ENCODE measurements at places on chromosomes 1 and 21. TPM values are rescaled to one million over a fixed set of nuclear protein-coding genes. Genes with fewer than 3 reads are reported as not detected.

MSH4 gene
- total RNA-seq = 0.68 TPM

TMCC2 gene
- total RNA-seq = 3.4 TPM

EVA1C gene
- 3.0 TPM for total RNA-seq

DNA sequence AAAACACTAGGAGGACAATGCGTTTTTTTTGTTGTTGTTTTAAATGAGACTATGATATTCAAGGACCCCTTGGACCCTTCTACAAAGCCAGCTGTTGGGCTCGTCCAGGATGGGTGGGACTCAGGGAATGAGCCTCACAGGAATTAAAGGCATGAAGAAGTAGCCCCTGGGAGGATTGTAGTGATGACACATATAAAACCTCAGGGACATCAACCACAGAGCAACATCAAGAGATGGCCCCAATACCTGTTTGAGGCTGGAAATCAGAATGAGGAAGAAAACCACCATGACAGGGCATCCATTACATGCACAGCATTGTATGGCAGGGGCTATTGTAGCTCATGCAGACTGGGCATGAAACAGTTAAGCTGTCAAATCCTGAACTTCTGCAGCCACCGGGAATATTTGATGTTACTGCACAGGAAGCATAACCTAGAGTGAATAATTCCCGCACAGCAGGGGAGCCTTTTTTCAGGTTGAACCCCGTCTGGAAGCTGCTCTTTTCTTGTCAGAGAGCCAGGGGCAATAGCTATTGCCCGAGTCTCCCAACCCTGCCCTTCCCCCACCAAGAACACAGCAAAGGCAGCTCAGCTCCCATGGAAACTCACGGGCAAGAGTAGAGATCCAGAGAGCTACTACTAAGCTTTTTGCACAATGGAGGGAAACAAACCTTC lies 140.2 kb upstream of the FGGY start:
- no peak for DNase-seq
- H3K27me3 ChIP-seq = no peaks in the 10 kb centered on the region
- H3K27ac ChIP-seq = peak overlapping the region; percentile 37
- peak overlapping the region; percentile 10 for H3K4me3 ChIP-seq

GRCh38 chr1:172556461-172556860 lies 23.5 kb downstream of the SUCO start:
- no peaks in the 10 kb centered on the region for H3K27me3 ChIP-seq
- H3K4me3 ChIP-seq = no peak overlapping the region
- peaks cover 34% of the 10 kb centered on the region for H3K36me3 ChIP-seq

DNA sequence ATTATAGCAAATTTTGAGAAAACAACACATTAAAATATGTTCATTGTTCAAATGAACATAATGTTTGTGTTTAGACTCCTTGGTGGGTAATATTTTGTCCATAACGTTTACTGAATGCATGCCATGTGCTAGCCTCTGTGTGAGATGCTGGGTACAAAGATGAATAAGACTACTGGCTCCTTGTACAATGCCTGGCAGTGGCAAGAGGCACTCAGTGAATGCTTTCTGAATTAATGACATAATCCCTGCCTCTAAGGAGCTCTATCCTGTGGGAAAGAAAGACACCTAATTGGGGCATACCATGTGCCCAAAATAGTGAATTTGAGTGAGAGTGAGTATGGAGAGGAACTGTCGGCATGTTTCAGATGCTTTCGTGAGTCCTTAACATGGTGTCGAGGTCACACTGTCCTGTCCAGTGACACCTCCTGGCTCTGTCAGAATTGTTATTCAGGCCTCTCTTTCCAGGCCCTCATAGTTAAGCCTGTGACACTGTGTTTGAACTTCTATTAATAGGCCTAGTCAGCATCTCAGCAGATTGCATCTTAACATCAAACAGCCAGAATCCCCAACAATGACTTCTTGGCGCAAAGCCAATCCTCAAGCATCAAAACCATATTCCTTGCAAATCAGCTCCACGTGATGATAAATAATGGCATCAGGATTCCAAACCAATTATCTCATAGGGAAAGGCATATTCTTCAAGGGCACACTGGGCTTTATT lies 32.8 kb upstream of the S1PR1 start:
- no peak overlapping the region for H3K27ac ChIP-seq
- no peak overlapping the region for H3K4me3 ChIP-seq
- H3K36me3 ChIP-seq = no peaks in the 10 kb centered on the region

- H3K4me1 ChIP-seq = no peaks in the 10 kb centered on the region
- no peak overlapping the region for H3K4me3 ChIP-seq
- DNase-seq = no peak
- H3K27ac ChIP-seq = no peak overlapping the region
Observed at GRCh38 chr1:197367627-197368026, 99.6 kb downstream of the CRB1 start.

DNA sequence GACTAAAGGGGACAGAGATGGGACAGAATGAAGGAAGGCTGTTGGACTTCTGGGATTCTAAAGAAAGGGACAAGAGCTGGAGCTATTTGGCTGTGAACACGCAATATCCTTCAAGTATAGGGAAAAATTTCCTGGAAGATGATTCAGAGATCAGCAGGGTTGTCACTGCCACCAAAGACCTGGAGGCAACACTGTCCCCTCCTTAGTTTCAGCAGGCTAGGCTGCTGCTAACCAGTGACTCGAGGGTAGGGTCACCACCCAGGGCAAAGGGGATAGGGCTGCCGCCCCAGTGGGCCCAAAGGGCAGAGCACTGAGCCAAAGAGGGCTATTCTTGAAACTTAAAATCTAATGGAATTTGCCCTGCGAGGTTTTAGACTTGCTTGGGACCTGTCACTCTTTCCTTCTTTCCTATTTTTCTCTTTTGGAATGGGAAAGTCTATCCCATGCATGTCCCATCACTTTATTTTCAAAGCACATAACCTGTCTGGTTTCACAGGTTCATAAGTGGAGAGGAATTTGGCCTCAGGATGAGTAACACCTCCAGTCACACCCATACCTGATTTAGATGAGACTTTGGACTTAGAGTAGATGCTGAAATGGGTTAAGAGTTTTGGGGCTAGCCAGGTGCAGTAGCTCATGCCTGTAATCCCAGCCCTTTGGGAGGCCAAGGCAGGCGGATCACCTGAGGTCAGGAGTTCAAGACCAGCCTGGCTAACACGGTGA lies 11.9 kb downstream of the IFNLR1 start:
- H3K36me3 ChIP-seq = no peaks in the 10 kb centered on the region
- no peak for DNase-seq
- H3K27me3 ChIP-seq = peaks cover 53% of the 10 kb centered on the region
- no peak overlapping the region for H3K27ac ChIP-seq

DNA sequence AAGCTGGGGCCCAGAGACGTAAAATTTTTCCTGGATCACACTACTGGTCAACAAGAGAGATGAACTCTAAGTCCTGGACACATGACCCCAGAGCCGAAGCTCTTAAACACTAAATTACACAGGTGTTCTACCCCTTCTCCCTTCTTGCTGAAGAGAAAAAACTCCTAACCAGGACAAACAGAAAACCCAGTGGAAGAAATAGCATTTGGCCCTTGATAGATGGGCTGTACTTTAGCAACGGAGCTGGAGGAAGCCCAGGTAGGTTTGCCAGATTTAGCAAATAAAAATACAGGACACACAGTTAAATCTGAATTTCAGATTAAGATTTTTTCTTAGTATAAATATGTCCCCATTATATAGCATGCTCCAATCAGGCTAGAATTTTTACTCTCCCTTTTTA lies 72.7 kb downstream of the DIRAS3 start:
- no peak overlapping the region for H3K4me3 ChIP-seq
- no peaks in the 10 kb centered on the region for H3K27me3 ChIP-seq
- H3K27ac ChIP-seq = no peak overlapping the region
- H3K36me3 ChIP-seq = no peaks in the 10 kb centered on the region

DNA sequence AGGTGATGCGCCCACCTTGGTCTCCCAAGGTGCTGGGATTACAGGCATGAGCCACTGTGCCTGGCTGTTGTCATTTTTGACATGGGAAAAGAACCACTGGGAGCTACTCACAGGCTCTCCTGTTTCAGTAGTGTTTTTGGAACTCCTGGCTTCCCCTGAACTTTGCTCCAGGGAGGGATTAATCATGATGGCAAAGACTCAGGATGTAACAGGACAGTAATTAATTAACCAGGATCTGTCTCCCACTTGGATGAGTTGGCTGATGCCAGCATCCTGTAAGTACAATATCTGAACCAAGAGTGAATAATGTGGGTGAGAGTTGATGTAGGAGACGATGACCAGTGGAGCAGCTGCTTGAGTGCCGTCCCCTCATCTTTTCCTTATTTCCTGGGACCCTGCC lies 4.9 kb downstream of the SFT2D2 start:
- peaks cover 44% of the 10 kb centered on the region for H3K36me3 ChIP-seq
- no peak overlapping the region for H3K4me3 ChIP-seq
- DNase-seq = no peak
- H3K27ac ChIP-seq = no peak overlapping the region

DNA sequence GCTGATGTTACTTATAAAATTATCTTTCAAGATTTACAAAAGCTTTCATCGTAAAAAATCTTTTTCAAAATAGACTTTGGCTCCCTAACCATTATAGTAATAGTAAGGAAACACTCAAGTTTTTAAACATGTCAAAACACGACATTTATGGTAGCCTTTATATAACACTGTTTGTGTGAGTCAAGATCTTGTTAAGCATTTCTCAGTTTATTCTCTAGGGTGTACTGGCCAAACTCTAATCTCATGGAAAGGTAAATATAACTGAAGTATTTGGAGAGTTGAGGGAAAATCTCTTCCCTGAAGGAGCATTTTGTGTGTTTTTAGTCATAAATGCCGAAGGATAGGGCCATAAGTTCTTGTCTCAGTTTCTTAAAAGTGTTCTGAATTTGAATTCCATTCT lies 790.9 kb upstream of the NCAM2 start:
- H3K27ac ChIP-seq = no peak overlapping the region
- H3K4me1 ChIP-seq = no peaks in the 10 kb centered on the region
- H3K4me3 ChIP-seq = no peak overlapping the region
- H3K36me3 ChIP-seq = no peaks in the 10 kb centered on the region
- no peak for DNase-seq

GRCh38 chr1:83509301-83509781 lies 489.6 kb downstream of the TTLL7 start:
- peak overlapping the region; percentile 92 for H3K27ac ChIP-seq
- no peaks in the 10 kb centered on the region for H3K36me3 ChIP-seq
- peaks cover 3% of the 10 kb centered on the region for H3K27me3 ChIP-seq
- peaks cover 54% of the 10 kb centered on the region for H3K4me1 ChIP-seq

DNA sequence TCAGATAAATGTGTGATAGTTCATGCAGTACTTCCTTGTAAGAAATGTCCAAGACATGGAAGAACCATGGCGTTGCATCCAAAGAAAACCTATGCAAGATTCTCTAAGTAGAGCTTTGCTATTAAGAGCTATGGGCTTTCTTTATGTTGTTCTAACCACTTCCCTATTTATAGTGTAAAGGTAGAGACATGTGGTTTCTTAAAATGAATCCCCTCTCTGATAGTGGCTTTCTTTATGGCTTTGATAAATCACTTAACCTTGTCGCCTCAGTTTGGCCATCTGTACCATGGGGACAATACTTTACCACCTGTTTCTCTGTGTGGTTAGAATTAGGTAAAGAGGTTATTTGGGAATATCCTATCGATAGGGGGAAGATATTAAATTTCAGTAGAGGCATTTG lies 305.5 kb downstream of the NFIA start:
- DNase-seq = no peak
- no peaks in the 10 kb centered on the region for H3K27me3 ChIP-seq
- no peak overlapping the region for H3K27ac ChIP-seq
- peaks cover 60% of the 10 kb centered on the region for H3K36me3 ChIP-seq
- peaks cover 22% of the 10 kb centered on the region for H3K4me1 ChIP-seq
- H3K4me3 ChIP-seq = no peak overlapping the region
